Adipose tissue (tissue), 3 donors: ENCODE measurements at places on chromosomes 4 and X. TPM values are rescaled to one million over a fixed set of nuclear protein-coding genes. Genes with fewer than 3 reads are reported as not detected.

TCEAL3 gene
- 18.8 TPM for polyA plus RNA-seq

CA5B gene
- polyA plus RNA-seq = 1.8 TPM

TIGD2 gene
- polyA plus RNA-seq = 1.5 TPM

IL2 gene
- polyA plus RNA-seq = not detected

ERVMER34-1 gene
- polyA plus RNA-seq = 0.32 TPM

PCDH18 gene
- polyA plus RNA-seq = 11.7 TPM

S100P gene
- polyA plus RNA-seq = 1.2 TPM

DAPP1 gene
- 1.2 TPM for polyA plus RNA-seq

CFAP99 gene
- 0.86 TPM for polyA plus RNA-seq

DMP1 gene
- 0.03 TPM for polyA plus RNA-seq

PRAF2 gene
- 15.8 TPM for polyA plus RNA-seq

UNC5C gene
- polyA plus RNA-seq = 0.67 TPM

PABPC1L2B gene
- polyA plus RNA-seq = not detected

ATP8A1 gene
- 6.3 TPM for polyA plus RNA-seq

SLC25A43 gene
- 12.8 TPM for polyA plus RNA-seq

HEPH gene
- polyA plus RNA-seq = 1.7 TPM

PROM1 gene
- 0.33 TPM for polyA plus RNA-seq

NUP62CL gene
- polyA plus RNA-seq = 4.0 TPM

FGF5 gene
- not detected for polyA plus RNA-seq

MAGEA2B gene
- not detected for polyA plus RNA-seq

CPLX1 gene
- 12.7 TPM for polyA plus RNA-seq

NAP1L3 gene
- 0.68 TPM for polyA plus RNA-seq

EGF gene
- not detected for polyA plus RNA-seq

JCHAIN gene
- 7.6 TPM for polyA plus RNA-seq

FRG2 gene
- 0.22 TPM for polyA plus RNA-seq

SMARCA1 gene
- 17.4 TPM for polyA plus RNA-seq

USP46 gene
- 3.6 TPM for polyA plus RNA-seq

GPR82 gene
- 0.06 TPM for polyA plus RNA-seq

LRRC66 gene
- 0.11 TPM for polyA plus RNA-seq

TCP11X2 gene
- polyA plus RNA-seq = 0.05 TPM

MAP9 gene
- 1.6 TPM for polyA plus RNA-seq

FATE1 gene
- polyA plus RNA-seq = not detected

LNX1 gene
- 9.8 TPM for polyA plus RNA-seq

SMPX gene
- 0.30 TPM for polyA plus RNA-seq

CPXCR1 gene
- polyA plus RNA-seq = not detected

GASK1B gene
- 25.3 TPM for polyA plus RNA-seq
